ENCODE measurements at places on chromosomes 4 and X. TPM values are rescaled to one million over a fixed set of nuclear protein-coding genes. Genes with fewer than 3 reads are reported as not detected.

Gene DACH2
- total RNA-seq: not detected

Gene RAP1GDS1
- total RNA-seq: 14.0 TPM

Gene GPR34
- 10.0 TPM for total RNA-seq

Gene AMMECR1
- total RNA-seq: 1.1 TPM

Gene REPS2
- 10.1 TPM for total RNA-seq

DNA sequence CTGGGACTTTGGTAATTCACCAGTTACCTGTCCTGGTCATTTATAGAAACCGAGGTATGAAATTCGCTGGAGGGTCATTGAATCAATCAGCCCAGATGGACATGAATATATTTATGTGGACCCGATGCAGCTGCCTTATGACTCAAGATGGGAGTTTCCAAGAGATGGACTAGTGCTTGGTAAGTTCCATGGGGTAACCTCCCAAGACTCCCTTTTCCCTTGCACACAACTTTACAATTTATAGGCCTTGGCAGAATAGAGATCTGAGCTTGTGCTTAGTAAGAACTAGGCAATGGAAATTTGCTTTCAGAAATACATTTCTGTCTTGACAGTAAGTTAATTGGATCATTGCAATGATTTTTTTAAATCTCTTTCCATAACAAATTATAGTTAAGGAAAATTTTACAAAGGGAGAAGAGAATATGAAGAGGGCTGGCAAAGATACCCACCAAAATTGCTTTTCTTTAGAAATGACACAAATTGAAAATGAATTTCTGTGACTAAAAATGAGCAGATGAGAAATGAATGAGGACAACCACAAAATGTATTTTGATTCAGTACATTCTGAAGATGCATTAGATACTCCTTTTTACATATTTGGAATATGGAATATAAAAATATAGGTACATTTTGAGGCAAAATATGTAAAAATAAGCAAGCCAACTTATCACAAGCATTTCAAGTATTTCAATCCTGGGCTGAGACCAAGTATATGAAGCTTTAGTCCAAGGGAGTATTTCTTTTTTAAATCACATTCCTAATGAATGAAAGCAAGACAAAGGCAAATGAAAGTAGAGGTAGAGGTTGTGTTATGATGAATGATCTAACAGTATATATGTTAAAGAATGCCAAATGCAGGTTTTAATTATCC is 45.9 kb downstream of the PDGFRA start:
- DNase-seq: no peak

DNA sequence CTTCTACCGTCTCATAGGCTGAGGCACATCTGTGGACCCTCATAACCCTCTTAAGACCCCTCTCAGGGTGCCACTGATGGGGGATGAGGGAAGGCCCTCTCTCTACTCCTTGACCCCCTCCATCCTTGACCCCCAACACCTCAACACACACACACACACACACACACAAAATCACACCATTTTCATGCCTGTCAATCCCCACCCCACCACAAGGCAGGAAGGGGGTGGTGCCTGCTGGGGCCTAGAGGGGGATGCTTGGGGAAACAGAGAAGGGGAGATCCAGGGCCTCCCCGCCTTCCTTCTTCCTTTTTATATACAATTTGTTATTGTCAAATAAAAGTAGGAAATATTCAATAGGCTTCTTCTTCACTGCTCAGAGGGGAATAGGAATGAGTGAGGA is 1.2 kb upstream of the EBP start:
- no peak for DNase-seq

- no peak for DNase-seq
Measured at GRCh38 chr4:141210168-141210567, 10.5 kb upstream of the ZNF330 start.

- no peak for DNase-seq
Measured at GRCh38 chr4:183888564-183888963, 16.5 kb upstream of the STOX2 start.

DNA sequence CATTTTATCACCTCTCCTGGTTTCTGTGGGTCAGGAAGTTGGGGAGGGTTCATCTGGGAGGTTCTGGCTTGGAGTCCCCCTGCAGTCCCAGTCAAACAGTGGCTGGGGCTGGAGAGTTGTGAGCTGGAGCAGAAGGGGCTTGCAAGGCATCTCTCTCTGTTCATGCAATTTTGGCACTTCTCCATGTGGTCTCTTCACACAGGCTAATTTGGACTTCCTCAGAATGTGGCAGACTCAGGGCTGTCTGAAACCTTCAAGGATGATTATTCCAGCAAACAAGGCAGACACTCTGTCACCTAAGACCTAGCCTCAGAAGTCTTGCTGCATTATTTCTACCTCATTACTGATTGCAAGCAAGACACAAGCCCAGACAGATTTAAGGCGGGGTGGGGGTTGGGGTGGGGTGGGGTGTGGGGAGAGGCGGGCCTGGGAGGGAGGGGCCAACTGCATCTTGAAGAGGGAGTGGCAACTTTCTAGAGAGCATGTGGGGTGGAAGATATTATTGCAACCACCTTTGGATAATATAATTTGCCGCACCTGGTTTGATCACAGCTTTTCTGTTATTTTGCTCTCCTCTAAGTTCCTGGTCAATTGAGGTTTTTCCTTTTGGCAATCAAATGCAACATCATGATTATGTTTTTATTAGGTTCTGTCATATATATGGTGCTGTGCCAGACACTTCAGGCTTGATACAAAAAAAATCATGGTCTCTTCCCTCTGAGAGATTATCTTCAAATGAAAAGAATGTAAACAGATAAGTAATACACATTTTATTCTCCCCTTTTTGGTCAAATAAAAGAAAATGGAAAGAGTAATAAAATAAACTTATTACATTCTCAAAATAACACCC is 799.5 kb downstream of the RPA4 start:
- no peak for DNase-seq

DNA sequence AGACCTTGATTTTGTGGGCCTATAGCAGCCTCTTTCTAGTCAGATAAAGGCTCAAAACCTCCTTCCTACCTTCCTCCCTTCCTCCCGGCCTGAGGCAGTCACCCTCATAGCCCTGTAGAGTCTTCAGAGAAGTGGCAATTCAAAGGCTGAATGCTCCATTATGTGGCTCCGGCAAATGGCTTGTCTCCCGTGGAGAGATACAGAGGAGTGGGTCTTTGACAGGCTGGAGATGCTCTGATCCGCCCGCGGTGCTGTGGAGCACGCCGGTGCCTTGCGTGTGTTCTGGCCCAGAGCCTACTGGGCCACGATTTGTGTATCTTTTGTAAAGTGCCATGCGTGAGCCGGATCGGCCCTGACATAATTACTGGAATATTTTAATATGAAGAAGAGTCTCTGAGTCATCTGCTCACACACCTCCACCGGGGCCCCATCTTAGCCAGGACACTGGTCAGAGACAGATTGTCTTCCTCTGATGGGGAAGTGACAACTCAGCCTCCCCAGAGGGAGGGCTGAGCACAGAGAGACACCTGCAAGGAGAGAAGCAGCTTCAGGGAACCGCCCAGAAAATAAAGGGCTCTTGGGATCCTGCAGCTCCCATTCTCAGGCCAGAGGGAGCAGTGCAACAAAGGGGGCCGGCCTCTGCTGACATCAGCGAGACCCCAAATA is 88.7 kb downstream of the DCTD start:
- DNase-seq: no peak

- DNase-seq: no peak
Measured at GRCh38 chrX:73965833-73966232, 338.1 kb upstream of the ZCCHC13 start.

DNA sequence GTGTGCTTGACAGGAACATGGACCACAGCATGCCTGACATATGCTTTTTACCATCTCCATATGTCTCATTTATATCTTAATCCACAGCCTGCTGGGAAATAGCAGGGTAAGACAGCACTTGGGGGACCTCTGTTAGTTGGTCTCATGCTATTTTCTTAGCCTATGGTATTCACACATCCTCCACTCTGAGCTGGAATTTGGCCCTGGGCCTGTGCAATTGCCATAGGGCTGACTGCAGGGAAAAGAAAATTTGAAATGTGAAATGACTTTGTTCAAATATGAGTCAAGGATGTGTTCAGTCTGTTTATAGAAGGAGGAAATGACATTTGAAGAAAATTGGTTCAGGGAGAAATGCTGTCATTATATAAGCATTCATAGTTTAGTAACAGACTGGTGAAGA is 9.6 kb upstream of the MAP7D3 start:
- no peak for DNase-seq

DNA sequence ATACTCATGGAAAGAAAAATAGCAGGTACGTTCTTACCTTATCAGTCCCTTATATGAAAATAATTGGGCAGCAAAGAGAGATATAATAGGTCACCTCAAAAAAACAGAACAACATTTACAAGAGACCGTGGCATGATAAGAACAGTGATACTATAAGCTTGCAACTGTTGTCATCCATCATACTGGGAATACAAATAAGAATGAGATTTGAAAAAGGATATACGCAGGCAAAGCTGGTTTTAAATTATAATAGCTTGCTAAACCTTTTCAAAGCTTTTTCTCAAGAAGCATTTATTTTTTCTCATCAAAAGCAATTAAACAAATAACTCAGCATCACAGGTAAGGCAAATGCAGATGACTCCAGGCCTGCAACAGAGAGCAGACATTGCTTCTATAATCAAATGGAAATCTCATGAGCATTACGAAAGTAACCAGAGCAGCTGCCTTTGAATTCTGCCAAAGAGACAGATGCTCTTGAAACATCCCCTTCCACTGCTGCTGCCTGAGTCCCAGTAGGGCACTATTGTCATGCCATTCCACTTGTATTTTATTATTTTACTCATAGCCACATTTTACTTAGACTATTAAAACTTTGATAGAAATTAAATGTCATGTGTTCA is 620.6 kb upstream of the GNPDA2 start:
- DNase-seq: no peak

GRCh38 chr4:171715973-171716372 is 97.2 kb upstream of the GALNTL6 start:
- no peak for DNase-seq

DNA sequence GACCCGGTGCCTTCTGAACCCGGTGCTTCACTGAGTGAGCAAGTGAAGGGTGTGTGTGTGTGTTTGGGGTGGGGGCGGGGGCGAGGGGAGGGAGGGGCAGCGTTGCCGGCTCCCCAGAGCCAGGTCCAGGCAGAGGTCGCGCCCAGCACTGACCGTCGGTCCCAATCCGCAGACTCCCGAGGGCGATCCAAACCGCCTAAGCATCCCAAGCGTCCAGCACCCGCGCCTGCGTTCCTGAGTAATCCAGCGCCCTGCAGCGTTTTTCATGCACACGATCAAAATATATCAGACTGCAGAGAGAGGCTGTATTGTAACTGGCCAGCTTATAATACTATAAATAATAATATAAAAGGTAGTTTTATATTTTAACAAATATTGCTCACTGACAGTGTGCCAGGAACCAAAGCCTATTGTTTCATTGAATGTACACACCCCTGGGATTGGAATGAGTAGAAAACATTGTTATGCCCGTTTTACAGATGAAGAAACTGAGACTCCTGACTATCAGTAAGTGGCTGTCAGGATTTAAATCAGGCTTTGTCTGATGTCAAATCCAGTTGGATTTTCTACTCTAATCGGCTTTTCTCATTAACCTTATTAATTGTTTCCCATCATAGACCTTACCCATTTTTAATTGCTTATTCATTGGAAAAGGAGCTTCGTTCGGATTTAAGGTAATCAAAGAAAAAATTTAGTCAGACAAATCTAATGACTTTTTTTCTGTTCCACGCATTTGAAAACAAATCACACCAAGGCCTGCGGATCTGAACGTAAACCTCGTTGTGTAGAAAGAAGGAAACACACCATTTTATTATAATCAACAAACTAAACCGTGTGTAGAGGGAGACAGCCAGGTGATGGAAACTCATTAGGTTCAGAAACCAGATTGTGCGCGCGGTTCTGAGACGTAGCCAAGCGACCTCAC is 4.0 kb upstream of the NKX3-2 start:
- no peak for DNase-seq

- DNase-seq: no peak
Measured at GRCh38 chrX:24846550-24847150, 152.9 kb downstream of the POLA1 start.

GRCh38 chrX:53440621-53441517 is 6.7 kb upstream of the HSD17B10 start:
- peak; percentile 74 for DNase-seq

GRCh38 chr4:121408-122084 is 2.8 kb upstream of the ZNF718 start:
- DNase-seq: no peak

- DNase-seq: no peak
Measured at GRCh38 chrX:13283950-13284546, 35.8 kb downstream of the ATXN3L start.

DNA sequence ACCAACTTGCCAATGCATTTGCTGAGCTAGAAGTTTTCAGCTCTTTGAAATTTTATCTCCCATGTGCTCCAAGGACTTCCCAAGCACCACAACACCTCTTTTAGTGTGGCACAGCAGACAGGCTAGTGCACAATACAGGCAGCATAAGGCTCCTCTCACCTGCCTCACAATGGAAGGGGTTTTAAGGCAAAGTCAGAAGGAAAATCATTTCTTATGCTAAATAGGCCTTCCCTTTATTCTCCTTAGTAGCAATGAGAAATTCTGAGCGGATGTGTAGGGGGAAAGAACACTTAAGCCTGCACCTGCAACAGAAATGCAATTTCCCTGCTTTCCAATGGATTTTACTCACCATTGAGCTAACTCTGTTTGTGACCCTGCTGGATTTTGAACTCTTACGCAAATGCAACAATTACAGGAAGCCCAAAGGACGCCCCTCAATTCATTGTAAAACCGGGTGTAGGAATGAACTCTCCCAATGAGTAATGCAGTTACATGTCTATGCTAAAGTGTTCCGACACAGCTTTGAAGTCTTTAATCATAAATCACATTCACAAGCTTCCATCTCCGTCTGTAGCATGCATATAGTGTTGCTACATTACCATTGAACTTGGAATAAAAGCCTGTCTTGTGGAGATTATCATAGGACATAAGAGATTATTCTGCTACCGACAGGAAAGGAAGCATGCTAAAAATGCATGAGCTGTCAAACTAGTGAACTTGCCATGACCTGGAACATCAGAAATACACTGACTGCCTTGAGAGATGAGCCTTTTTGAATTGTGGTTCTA is 1084.9 kb downstream of the RPA4 start:
- DNase-seq: no peak

DNA sequence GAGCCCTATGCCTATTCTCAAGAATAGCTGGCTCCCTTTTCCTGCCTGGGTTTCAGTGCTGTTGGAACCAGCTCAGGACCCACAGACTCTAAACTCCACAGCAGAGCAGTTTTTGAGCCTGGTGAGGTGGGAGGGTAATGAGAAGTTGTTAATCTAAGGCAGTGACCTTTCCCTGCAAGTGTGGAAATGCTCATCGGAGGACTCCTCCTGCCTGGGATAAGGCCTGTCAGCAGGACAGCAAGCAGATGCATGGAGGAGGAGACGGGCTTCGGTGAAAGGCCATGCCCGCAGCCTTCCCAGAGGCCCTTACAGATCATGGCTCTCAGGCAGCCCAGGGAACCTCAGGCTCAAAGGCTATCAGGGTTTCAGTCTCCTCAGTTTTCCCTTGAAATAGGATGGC is 70.0 kb upstream of the SHISA3 start:
- no peak for DNase-seq

Measured in Right ventricle myocardium inferior (tissue), 1 donor.